ENCODE measurements at places on chromosomes 1 and 21.

DNA sequence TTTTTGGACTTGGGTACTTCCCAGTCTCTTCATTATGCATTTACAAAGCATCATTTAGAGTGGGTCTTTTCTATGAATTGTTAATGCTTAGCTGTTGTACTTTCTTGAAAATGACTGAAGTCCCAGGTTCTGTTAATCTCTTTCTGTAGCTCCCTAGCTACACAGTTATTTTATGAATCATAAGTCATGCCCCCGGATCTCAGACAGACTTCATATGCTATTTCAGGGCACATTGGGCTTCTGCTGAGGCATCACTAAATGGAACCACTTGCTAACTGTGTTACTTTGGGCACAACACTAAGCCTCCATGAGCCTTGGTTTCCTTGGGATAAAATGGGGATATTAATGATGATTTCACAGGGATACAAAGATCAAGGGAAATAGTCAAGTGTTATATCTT is 55.5 kb upstream of the RBM15 start:
- no peak for DNase-seq

DNA sequence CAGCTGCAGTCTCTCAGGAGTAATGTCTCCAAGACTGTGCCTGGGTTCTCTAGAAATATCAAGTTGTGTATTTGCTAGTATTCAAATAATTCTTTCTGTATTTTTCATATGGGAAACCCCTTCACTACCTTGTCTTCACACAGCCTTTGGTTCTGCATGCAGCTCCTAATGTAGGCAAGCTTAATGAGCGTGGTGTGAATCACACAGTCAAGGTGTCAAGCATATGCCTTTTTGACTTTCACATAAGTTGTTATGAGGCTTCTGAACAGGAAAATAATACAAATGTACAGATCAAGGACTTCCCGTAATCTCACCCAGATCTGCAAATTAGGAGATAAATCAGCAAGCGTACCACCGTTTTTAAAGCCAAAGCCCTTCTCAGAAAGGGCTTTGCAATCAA is at the start of gene FCRL3:
FCRL3 (minus strand) TSS at position 38 of the 400 bp plus-strand sequence. CDS start 280 bp downstream, outside the sequence.
- no peak for DNase-seq

GRCh38 chr1:26034504-26035202 is 11.3 kb downstream of the SLC30A2 start:
- no peak for DNase-seq

- DNase-seq: no peak
These were observed 76.7 kb downstream of the LAMC2 start for GRCh38 chr1:183262628-183263200.

GRCh38 chr1:234218078-234218477 is 155.2 kb upstream of the COA6 start:
- DNase-seq: no peak

DNA sequence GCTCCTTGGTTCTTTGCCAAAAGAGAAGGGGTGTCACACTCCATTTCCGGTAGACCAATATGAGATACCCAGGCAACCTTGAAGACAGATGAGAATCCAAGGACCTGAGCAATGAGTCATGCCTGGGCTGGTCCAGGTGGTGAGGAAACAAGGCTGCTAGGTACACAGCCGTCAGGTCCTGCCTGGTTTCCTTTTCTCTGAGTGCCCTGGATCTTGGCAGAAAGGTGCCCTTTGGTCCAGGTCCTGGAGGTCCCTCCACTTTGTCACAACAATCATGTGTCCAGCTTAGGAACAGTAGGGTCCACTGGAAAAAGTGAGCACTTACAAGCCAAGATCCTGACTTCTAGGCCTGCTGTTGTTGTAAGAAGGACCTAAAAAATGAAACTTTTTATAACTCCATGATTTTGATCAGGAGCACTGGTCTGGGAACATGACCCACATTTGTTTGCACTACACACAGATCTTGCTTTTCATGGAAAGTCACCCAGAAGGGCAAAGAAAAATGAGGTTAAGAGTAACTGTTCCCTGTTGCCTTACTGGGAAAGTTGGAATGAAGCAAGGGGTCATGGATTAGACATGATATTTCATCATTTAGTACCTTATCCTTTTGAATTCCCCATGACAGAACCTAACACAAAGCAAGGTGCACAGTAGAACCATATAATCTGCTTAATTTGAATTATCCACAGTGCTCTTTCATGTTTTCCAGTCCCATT is 94.7 kb downstream of the PAPPA2 start:
- DNase-seq: no peak

DNA sequence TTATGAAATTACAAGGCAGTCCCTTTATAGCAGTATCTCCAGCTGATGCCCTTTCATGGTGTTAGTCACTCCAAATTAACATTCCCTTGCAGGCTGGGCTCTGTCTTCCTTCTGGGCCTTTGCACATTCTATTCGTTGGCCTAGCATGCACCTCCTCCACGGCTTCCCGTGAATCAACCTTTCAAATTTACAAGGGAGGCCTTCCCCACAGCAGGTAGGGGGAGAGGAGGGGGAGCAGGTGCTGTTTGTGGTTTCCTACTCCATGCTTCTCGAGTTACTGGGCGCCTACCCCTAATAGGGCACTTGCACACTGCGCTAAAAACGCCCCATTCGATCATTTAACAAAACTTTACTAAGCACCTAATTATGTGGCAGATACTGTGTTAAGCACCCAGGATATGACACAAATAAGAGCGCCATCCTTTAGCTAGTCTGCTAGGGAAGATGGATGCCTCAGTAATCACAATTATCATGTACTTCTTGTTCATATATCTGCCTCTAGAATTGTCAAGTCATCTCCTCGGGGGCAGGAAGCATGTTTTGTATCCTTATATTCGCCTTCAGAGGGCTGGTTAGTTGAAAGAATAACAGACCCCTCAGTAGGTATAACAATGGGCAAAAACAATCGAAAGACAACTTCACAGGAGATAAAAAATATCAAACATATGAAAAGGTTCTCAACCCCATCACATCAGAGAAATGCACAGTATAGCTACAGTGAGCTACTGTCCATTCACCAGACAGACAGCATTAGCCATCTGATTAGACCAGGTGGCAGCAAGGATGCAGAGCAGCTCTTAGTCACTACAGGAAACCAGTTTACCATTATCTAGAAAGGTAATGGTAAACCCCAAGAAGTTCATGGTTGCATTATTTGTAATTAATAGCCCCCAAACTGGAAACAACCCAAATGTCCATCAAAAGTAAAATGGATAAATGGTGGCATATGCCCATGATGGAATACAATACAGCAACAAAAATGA is 1.7 kb upstream of the ADAR start:
- peak; percentile 73 for DNase-seq

- no peak for DNase-seq
These were observed 7.0 kb downstream of the ERI3 start for GRCh38 chr1:44348061-44348485.

DNA sequence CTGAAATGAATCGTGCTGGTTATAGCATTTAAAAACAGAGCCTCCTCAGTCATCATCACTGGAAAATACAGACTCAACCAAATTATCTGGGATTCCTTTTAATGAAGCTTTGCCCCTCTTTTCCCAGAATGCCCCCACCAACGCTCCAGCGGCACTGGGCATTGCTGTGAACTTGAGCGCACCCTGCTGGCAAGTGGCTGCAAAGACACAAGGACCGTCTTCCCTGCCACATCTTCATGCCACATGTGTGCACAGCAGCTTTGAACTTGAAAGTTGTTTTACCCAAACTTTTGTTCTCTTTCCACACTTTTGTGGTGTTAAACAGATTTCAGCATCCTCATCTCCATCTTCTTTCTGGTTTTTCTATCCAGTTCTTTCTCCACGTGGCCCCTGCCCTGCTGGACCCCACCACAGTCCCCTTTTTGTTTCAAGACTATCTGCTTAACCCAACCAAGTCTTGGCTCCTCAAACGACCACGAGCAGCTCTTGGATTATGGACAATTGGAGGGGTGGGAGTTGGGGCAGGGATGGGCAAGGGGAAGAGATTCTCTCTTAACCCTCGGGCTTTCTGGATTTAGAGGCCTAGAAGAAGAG is 12.8 kb upstream of the LMX1A start:
- DNase-seq: peak; percentile 24

DNA sequence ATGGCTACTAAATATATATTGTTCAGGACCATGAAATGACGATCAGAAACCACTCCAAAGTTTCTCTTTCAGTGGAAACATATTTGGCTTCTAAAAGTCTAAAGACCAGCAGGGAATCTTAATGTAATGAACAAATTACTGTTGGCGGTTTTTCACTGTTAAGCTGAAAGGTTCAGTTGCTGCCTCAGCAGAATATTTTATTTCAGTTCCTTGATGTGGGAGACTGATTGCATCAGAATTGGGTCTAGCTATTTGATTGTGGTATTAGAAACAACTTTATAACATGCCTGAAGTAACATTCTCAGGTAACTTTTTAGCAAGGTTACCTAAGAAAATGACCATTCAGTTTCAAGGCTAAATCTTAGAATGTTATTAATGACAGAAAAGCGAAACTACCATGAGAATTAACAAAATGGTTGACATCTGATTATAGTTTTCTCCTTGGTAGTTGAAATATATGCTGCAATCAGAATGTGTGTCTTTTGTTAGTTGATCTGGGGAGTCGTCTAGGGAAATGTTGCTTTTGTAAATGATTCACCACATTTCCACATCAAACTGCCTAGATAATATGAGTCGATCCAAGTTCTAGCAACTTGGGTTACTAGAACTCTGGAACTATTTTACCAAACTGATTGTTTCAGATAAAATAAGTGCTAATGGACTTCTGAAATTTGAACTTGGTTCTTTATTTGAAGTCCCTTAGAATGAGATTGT is 200.4 kb downstream of the HMCN1 start:
- no peak for DNase-seq

GRCh38 chr21:42361286-42361685 is 5.0 kb downstream of the TFF1 start:
- DNase-seq: no peak

DNA sequence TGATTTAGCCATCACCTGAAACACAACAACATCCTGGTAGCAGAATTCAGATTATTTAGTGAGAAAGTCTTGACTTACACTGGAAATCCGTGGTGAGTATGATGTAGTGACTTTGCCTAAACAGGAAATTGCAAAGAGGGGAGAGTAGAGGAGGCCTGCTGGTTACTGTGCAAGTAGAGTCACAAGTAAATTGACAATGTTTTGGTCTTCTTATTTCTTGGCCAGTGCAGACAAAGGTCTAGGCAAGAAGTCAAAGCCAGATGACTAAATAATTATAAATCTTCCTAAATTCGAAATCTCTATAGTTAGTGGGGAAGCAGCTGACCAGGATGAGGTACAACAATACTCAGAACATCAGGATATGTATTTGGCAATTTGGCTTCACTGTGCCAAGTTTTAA is 159.5 kb upstream of the KCTD3 start:
- no peak for DNase-seq

DNA sequence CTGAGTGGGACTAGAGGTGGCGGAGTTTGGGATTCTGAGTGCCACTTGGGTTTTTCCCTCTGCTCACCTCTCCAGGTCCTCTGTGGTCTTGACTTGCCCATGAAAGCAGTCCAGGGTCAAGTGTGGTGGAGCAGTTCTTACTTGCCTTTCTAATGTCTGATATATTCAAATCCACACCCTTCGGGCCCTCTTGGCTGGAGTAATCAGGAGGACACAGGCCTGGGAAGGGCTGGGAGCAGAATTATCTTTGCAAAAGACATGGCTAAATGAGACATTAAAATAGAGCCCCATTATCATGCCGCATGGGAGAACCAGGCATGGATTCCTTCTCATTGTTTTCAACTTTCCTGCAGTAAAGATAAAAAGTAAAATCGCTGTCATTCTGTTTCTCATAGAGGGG is 74.0 kb downstream of the NFASC start:
- no peak for DNase-seq
